ENCODE measurements at places on chromosomes 2 and 18. TPM values are rescaled to one million over a fixed set of nuclear protein-coding genes. Genes with fewer than 3 reads are reported as not detected.

C2orf72 gene
- 5.7 TPM for total RNA-seq

GRCh38 chr2:220419647-220420046 lies 792.2 kb downstream of the SLC4A3 start:
- no peak for DNase-seq

DNA sequence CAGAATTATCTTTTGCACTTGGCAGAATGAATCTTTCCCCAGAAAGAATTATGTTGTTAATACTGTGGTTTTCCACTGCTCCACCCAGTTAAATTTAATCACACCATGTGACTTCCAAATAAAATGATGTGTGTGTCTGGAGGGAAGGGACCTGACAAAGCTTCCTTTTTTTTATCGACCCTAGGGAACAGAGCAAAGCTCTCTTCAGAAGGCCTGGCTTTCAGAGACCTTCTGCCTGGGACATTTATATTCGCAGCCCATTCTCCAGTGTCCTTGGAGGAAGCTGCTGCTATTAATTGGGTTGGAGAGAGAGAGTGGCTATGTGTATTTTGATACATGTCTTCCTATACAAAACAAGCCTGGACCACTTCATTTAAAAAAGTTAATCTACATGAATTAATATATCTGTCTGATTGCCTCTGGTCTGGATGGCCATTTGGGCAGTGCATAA lies 233.7 kb downstream of the PRKCE start:
- DNase-seq = no peak

DNA sequence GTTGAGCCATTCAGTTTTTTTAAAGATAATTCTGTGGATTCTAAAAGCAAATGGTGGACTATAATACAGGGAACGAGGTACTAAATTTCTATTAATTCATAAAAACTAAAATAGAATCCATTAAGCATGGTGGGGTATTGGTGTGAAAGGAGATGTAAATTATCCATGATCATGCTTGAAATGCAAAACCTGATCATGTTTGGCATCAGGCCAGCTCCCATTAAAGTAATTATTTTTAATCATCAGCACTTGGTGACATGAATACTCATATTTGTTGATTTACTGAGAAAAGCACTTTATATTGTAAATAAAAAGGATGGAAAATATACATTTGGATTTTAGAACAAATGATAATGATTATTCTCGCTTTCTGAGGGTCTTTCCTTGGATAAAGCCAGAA lies 232.3 kb upstream of the MEIS1 start:
- DNase-seq = no peak

DNA sequence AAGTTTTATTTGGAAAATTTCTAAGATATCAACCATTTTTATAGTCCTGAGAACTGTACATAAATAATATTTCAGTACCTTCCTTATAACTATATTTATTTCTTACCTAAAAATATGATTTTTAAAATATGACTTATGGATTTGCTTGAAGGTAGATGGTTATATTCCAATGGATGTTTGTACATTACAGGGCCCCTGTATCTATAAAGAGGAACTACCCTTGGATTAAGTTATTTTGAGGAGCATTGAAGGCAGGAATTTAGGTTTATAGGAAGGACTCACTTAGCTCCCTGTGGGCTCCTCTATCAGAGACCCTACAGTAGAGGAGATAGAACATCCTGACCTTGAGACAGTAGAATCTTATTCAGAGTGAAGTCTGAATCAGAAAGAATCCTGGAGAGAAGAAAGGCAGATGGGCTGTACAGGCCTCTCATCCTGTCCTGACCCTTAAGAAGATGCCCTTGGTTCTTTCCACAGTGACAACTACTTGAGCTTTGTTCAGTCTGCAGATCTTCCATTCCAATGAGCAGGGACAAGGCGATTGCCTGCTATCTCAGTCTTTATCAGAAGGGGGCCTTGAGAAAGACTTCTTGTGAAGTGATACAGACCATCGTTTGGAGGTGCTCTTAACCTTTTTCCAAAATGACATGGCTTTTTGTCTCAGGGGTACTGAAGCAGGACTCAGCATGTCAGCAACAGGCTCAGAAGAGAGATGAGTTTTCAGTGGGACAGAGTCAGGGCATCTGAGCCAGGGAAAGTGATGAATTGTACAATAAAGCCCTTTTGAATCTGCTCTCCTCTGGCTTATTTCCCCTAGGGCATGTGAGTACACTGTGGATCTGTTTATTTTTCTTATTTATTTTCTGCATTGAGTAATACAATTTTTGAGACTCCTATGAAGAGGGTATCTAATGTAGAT lies 20.9 kb downstream of the OXER1 start:
- no peak for DNase-seq

TLX2 gene
- not detected for total RNA-seq

GRCh38 chr2:151087377-151087776 lies 174.3 kb downstream of the RBM43 start:
- DNase-seq = no peak

DNA sequence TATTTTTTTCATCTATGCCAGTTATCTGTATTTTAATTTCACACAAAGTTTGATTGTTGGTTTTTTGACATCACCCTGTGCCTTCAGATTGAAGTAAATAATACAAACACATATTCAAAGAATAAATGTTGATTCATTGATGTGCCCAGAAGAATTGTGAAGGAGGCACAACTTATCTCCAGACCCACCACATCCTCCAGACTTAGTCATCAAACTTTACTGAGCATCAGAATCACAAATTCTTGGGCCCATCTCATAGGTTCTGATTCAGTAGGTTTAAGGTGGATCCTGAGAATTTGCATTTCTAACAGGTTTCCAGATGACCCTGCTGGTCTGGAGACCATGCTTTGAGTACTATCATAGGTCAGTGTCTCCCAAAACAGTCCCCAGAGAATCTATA lies 82.8 kb upstream of the PIK3C3 start:
- DNase-seq = no peak

GRCh38 chr18:72868585-72869225 lies 918 bp upstream of the NETO1 start:
- peak; percentile 74 for DNase-seq

DSEL gene
- 6.3 TPM for total RNA-seq

DNA sequence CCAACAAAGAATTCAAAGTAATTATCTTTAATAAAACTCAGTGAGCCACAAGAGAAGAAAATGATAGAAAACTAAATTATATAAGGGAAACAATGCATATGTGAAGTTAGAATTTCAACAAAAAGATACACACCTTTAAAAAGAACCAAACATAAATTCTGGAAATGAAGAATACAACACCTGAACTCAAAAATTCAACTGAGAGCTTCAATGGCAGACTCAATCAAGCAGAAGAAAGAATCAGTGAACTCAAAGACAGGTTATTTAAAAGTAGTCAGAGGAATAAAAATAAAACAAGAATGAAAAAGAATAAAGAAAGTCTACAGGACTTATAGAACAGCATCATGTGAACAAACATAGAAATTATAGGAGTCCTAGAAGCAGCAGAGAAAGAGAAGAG lies 73.4 kb downstream of the L3MBTL4 start:
- no peak for DNase-seq

MTX2 gene
- 29.0 TPM for total RNA-seq

TFPI gene
- total RNA-seq = 15.7 TPM

DNA sequence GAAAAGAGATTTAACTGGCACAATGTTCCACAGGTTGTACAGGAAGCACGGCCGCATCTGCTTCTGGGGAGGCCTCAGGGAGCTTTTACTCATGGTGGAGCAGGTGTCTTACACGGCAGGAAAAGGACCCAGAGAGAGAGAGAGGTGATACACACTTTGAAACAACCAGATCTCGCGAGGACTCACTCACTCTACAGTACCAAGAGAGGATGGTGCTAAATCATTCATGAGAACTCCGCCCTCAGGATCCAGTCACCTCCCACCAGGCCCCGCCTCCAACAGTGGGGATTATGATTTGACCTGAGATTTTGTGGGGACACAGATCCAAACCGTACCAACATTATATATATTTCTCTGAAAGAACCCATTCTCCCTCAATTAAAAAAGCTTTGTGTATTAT lies 79.7 kb upstream of the DOCK10 start:
- DNase-seq = no peak

DNA sequence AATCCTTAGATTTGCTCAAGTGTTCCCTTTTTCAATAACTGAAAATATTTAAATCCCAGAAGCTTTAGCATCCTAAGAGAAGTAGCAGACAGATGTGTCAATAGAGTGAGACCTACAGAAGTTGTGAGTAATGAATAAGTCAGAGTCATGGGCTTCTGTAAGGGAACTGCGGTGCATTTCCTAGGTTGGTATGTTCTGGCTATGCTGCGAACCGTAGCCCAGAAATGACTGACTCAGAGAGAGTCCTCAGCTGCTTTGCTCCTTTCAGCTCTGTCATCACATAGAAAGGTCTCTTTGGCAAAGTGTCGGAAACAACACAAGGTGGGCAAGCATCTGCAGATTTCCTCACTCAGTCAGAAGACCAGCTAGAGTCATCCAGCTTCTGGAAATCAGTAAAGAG lies 297.1 kb downstream of the ARHGAP15 start:
- DNase-seq = no peak

DNA sequence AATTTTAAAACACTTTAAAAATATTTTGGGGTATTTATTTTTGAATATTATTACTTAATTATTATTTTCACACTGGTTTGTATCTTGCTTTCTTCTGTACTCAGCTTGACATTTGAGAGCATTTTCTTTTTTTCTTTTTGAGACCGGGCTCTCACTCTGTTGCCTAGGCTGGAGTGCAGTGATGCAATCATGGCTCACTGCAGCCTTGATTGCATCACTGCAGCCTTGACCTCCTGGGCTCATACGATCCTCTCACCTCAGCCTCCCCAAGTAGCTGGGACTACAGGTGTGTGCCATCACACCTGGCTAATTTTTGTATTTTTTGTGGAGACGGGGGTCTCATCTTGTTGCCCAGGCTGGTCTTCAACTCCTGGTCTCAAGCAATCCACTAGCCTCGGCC lies 79.9 kb upstream of the DLX2 start:
- no peak for DNase-seq

DNA sequence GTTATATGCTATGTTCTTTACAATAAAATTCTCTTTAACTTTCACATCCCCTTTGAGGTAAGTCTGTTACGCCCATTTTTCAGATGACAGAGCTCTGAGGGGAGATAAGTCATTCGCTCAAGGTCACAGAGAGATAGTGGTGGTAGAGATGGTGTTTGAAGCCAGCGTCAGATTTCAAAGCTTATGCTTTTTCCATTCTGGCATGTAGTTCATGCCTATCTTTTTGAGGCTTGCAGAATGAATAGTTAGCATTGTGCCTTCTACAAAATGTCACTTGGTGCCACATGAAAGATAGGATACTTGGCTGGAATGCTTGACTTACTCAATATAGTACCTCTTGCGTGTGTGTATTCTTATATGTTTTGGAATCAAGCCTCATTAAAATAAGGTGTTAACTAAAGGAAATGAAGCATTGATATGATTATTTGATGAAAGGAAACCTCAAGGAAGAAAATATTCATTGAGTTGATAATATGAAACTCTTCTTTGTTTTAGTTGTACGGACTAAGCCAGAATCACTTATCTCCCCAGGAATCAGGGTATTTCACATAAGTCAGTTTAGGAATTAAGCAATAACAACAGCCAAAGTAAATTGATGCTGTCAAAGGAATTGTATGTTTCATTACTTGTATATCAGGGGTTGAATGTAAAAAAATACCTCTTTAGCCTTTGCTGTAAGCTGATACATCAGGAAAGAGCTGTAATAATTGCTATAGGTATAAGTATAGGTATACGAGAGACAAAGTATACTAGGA lies 15.5 kb downstream of the SPATS2L start:
- DNase-seq = no peak

GRCh38 chr18:55779691-55780585 lies 191.9 kb upstream of the TCF4 start:
- no peak for DNase-seq

CD302 gene
- 17.9 TPM for total RNA-seq

DNA sequence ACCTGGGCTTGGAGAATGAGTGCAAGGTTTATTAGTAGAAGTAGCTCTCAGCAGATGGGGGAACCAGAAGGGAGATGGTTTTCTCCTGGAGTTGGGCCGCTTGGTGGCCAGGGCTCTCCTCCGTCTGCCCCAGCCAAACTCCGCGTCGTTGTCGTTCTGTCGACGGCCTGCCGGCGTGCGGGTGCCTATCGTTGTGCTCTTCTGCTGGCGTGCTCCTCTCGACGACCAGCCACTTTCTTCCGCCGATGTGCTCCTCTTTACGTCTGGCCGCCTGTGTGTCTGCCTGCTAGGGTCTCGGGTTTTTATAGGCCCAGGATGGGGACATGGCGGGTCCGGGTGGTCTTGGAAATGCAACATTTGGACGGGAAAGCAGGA lies 119.1 kb downstream of the BMPR2 start:
- DNase-seq = no peak

GRCh38 chr2:160267022-160267421 lies 67.0 kb upstream of the ITGB6 start:
- no peak for DNase-seq

DNA sequence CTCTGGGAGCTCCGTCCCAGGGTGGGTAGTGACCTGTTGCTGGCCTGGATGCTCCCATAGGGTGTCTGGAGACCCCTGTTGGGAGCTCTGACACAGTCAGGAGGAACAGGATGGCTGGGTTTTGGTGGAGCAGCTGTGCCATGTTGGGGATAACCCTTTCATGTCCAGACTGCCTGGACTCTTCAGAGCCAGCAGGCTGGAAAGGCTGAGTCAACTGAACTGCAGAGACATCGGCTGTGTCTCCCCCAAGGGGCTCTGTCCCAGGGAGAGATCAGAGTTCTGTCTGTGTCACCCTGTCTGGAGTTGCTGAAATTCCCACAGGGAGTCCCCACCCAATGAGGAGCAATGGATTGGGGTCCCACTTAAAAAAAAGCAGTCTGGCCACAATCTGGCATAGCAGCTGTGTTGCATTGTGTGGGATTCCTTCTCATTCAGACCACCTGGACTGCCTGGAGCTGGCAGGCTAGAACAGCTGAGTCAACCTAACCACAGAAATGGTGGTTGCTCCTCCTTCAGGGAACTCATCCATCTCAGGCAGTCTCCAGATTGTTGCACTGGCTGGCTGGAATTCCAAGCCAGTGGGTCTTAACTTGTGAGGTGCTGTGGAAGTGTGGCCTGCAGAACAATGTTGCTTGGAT lies 37.2 kb downstream of the AGPS start:
- DNase-seq = no peak

- DNase-seq = no peak
Measured at GRCh38 chr18:79639072-79639829, 40.4 kb upstream of the CTDP1 start.

DNA sequence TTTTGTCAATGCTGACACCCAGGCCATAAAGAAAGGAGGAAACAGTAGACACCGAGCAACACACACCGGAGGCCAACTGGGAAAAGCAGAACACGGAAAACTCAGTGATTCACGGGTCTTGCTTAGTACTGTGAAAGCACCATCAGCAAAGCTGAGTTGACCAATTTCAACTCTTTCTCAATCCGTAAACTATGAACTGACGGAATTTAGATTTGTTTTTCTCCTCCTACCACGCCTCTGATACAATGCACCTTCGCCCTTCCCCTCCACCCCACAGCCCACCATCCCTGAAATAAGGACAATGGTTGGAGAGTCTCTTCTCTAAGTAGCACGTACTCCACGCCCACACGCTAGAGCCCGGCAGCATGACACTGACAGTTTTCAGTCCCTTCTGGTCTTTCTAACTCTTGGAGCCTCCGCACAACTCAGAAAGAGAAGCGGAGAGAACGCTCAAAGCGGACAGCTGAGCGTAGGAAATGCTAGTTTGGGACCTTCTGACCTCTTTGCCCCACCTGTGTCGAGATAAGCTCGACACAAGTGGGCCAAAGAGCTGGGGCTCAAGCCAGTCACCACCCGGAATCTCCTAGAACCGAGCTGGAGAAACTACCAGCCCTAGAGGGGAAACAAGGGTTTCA lies 669 bp downstream of the LNPK start:
- DNase-seq = peak; percentile 22

KYNU gene
- total RNA-seq = 3.4 TPM

GRCh38 chr2:230216489-230216888 lies 3.3 kb downstream of the SP110 start:
- no peak for DNase-seq

- DNase-seq = no peak
Measured at GRCh38 chr2:66233981-66234380, 200.9 kb upstream of the MEIS1 start.
